ENCODE measurements at places on chromosomes 11 and 22.
A peak's percentile ranks its signal among the peaks of the same experiment; 100 is the strongest.

DNA sequence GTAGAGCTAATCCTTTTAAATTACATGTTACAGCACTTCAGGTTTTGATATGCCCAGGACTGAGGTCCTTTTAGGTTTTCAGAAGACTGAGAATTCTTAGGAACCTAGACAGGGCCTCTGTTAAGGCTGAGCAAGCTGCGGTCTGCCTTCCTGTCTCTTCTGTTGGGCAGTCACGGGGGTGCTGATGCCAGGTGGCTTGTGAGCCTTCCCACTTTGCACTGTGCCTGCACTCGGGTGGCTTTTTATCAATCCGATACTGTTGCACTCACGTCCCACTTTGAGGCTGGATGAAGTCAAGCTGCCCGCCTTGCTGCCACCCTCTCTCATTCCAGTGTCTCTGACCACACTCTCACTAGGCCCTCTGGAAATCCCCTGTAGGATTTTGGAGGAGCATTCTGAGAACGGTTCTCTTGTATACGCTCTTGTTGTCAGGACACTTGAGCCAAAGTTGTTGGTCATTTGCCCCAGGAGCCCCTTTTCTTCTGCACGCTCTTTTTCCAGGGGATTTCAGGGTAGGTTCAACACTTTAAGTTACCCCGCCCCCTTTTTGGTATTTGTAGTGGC is 141.8 kb downstream of the TEAD1 start:
- no peak for DNase-seq

GRCh38 chr11:27255447-27255828 is 107.6 kb downstream of the CCDC34 start:
- no peak for DNase-seq

DNA sequence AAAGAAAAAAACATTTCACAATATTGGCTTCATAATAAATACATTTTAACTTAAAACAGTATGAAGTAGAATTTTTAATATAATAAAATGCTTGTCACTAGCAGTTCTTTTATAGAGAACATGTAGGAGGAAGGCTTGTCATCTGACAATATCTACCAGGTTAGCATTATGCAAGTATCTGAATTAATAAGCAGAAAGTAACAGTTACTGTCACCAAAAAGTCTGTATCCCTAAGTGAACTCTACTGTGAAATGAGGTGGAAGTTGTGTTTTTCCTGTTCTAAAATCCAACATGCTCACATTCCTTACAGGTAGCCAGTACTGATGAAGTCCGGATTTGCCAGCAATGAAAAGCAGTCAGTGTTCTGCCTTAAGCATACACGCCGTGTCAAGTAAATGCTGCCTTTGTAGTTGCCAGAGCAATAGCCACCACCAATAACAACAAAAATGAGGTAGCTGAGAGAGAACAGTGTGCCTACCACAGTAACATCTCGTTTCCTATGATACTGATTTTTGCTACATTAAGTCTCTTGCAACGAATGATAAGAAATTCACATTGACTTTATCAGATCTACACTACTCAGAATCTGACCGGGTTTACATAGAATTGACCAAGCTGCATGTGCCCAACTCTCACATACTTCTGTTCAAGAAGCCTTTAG is 95.5 kb downstream of the SIK3 start:
- DNase-seq: no peak

DNA sequence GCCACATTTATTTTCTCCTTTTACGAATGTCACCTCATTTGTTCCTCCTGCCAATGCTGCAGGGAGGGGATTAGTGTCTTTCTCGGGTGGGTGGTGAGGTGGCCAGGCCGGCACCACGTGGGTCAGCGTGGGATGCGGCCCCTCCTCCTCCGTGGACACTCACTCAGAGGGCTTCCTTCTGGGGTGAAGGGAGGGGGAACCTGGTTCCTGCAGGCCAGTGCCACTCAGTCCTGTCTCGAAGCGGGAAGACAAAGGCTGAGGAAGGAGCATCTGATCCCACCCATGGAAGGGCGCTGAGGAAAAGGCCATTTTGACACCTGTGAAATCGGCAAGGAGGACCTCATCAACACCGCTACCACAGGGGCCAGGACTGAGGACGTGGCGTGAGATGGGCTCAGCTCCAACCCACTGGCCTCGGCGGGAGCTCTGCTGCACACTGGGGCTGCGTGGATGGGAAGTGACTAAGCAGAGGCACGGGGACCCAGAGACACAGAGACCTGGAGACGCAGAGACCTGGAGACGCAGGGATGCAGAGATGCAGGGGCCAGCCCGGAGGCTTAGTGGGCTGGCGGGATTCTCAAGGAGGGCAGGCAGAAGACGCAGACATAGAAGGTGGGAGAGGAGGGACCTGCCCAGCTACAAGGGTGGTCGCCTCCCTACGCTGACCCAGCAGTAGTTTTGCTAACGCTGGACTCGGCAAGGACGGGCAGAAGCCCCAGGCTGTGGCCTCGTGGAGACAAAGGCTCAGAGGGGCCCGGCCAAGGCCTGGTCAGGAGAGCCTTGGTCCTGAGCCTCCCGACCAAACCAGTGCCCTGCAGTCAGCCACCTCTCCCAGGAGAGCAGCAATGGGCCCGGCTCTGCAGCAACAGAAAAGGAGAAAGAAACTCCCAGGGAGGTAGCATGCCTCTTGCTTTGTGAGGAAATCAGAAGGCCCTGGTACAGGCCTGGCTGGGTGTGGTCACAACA is 1071.2 kb downstream of the BRD1 start:
- no peak for DNase-seq

DNA sequence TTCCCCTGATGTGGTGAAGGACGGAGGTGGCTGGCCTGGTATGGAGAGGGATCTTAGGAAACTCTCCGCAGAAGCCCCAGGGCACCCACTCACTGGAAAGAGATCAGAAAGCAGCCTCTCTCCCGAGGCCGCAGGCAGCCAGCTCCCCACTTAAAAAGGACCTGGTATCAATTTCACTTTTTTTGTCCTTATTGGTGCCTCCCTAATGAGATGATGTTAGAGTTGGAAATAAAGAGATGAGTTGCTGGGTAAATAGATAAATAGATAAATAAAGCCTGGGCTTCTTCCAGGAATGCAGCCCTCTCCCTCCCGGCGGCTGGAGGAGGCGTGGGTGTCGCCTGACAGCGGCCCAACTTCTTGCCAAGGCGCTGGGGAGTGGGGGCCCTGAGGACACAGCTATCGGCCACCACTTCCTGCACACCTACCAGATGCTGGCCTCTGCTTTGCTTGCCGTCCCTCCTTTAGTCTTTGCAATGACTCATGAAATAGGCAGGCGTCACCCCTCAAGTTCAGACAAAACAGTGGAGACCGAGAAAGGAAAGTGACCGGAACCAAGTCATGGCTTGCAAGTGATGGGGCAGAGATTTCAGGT is 42.9 kb downstream of the LINC01488 start:
- DNase-seq: peak; percentile 53

DNA sequence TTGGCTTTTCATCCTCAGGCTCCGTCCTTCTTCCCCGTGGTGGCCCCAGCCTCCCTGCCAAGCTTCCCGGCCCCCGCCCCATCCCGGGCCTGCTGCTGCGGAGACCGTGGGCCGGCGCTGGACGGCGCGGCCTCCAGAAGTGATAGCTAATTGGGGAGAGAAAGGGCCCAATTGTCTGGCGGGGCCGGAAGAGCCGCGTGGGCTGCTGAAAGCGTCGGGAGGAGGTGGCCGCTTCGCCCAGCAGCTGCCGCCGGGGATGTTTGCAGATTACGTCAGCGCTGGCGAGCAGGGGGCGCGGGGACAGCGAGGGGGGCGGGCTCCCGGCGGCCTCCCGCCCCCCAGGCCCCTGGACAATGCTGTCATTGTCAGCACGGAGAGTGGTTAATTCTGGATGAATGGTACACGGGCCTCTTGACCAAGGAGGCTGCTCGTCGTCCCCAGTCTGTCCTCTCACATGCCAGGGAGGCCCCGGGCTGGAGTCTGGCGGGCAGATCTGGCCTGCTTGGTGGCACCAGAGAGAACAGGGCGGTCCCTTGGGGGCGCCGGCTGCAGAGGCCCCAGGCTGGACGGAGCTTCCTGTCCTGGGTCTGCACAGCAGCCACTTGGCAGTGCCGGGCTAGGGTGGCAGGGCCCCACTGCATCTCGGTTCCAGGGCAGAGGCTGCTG is 1.6 kb downstream of the SMIM38 start:
- no peak for DNase-seq

- DNase-seq: peak; percentile 44
Measured at GRCh38 chr11:118608360-118609227, 1.2 kb downstream of the PHLDB1 start.

- DNase-seq: no peak
Measured at GRCh38 chr11:73538381-73538872, 59.5 kb downstream of the FAM168A start.

- no peak for DNase-seq
Measured at GRCh38 chr11:47188259-47188658, 2.0 kb upstream of the PACSIN3 start.

GRCh38 chr11:114262681-114263512 is 33.3 kb upstream of the NNMT start:
- peak; percentile 62 for DNase-seq

- DNase-seq: no peak
Measured at GRCh38 chr11:43556612-43557375, 123.7 kb upstream of the HSD17B12 start.

GRCh38 chr11:8913961-8914660 is 3.1 kb downstream of the AKIP1 start:
- DNase-seq: peak; percentile 42

DNA sequence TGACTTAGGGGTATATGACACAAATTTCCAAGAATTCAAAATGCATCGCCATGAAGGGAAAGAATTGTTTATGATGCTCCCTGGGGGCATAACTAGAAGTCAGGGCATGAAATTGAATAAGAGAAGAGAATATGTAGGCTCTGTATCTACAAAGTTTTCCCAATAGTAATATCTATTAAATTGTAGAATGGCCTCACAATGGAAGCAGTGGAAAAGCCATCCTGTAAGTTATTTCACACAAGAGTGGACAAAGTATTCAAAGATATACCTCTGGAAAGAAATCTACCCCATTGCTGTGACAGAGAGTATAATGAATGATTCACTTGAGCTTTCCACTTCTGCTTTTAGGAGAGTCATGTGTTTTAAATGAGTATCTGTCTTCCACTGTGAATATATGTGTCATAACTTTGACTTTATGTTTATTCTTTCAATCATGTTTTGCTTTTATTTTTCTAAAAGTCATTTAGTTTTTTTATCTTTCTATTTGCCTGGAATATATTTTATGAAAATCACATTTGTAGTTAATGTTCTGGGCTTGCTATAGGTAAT is 65.7 kb upstream of the DDI1 start:
- DNase-seq: no peak

DNA sequence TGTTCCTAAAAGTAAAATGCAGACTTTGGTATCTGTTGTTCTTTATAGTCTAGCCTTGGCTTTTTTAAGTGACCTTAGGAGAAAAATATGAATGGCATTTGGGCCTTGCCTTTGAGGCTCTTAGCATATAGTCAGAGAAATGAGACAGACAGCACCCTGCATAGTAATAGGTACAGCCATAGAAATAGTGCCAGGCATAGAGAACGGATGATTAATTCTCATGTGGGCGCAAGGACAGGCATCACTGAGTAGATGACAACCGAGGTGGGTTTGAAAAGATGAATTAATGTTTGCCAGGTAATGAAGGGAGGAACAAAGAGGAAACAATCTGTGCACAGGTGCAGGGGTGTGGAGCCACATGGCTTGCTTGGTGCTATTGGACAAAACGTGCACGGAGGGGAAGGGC is 90.5 kb downstream of the BMAL1 start:
- no peak for DNase-seq

- no peak for DNase-seq
Measured at GRCh38 chr11:88301488-88302140, 35.9 kb downstream of the CTSC start.

- no peak for DNase-seq
Measured at GRCh38 chr11:126265811-126266210, 2.9 kb downstream of the SRPRA start.

DNA sequence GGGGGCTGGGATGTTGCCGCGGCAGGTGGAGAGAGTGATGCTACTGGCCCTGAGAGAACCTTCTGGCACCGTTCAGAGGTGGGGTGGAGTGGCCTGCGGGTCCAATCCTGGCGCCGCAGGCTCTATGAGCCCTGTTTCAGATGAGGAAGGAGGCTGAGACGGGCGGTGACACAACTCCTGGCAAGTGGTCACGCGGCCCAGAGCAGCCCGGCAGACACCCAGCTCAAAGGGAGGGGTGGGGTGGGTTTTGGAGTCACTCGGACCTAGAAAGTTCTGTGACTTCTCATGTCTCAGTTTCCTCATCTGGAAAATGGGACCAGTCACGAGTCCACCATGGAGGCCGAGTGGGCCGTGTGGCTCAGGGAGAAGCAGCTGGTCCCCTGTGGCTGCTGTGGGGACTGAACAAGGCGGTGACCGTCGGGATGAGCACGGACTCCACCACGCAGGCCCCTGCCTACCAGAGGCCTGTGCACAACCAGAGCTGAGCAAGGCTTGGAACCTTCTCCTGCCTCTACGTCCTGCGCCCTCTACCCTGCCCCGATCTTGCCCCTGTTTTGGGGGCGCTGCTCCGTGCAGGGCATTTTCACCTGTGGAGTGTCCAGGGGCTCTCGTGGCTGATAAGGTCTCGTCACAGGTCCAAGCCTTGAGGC is 3.7 kb downstream of the TSPO start:
- DNase-seq: no peak

DNA sequence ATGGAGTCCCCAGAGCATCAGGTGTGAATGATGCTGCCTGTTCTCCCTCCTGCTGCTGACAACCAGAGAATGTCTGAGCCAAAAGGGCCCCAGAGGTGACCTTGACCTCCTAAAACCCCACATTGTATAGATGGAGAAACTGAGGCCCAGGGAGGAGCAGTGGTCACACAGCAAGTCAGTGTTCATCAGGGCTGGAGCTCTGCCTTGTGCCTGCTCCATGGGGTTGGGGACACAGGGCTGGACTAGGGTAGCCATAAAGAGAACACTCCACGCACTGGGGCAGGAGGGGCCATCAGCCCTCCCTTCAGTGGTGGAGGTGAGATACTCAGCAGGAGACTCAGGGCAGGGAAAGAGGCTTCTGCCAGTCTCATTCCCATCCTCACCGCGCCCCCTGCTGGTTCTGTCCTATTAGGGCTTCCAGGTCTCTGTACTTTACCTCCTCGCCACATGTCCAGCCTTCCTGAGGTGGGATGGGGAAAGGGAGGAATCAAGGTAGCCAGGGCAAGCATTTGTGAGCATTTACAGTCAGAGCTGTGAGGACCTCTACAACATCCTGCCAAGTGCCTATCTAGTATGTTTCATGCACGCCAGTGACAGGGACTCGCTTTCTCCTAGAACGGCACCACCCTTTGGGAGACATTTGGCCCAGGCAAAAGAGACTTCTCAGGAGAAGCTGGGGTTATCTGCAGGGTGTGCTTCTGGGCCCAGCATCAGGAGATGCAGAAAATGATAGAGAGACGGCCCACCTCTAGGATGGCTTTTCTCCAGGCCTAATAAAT is 43.2 kb downstream of the NEU3 start:
- DNase-seq: peak; percentile 55

GRCh38 chr11:95248666-95249467 is 17.9 kb upstream of the SESN3 start:
- DNase-seq: no peak

DNA sequence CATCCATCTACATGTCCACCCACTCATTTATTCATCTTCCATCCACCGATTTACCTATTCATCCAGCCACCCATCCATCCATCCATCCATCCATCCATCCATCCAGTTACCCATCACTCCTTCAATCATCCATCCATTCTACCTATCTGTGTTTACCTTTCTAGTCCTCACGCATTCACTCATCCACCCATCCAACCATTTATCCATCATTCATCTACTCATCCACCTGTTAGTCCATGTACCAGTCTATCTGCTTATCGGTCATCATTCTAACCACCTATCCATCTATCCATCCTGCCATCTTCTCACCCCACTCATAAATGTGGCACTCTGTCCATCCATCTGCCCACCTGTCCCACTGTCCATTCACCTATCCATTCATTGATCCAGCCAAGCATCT is 21.9 kb upstream of the MYEOV start:
- DNase-seq: no peak

Measured in RWPE1 (cell line).